ENCODE measurements at places on chromosomes 3 and 15. TPM values are rescaled to one million over a fixed set of nuclear protein-coding genes. Genes with fewer than 3 reads are reported as not detected.

Gene RARB
- total RNA-seq: not detected

Gene EPM2AIP1
- total RNA-seq: 9.4 TPM

Gene MORC1
- total RNA-seq: not detected

Gene RBSN
- total RNA-seq: 13.5 TPM

Gene SLC9C1
- not detected for total RNA-seq

Gene CHRD
- total RNA-seq: 0.23 TPM

Gene CCR8
- total RNA-seq: 0.77 TPM

Gene BOC
- 0.40 TPM for total RNA-seq

Gene CIDEC
- total RNA-seq: not detected

Data from activated CD4-positive, alpha-beta T cell treated with anti-CD3 and anti-CD28 coated beads for 36 hours (primary cell).